ENCODE measurements at places on chromosomes 5 and 9.
A peak's percentile ranks its signal among the peaks of the same experiment; 100 is the strongest.

DNA sequence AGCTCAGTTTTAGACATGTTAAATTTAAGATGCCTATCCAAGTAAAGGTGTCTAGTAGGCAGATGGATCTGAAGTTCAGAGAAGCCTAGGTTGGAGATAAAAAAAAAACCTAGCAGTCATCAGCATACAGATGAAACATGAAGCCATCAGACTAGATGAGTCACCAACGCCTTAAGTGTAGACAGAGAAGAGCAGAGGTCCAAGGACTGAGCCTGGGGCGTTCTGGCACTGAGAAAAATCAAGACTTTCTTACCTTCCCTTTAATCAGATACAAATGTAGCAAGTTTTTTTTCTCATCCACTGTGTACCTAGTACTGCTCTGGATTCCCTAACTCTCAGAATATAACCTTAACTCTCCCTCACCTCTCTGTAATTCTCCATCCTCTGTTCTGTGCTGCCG, 97.3 kb downstream of the SIL1 start:
- no peak for DNase-seq

GRCh38 chr5:157253547-157253946, 12.4 kb upstream of the CYFIP2 start:
- DNase-seq: peak; percentile 63

DNA sequence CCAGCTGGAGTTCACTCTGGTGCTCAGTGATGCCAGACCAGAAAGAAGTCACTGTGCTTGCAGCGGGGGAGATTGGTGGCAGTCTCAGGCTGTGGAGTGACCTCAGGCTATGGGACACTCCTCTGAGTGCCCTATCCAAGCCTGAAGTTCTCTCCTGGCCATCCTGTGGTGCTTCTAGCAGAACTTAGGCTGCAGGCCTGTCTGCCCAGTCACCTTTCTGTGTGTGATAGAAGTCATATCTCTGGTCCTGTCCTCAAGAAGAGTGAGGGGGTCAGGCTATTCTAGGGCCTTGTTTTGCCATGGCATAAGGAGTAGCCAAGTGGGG, 9.3 kb downstream of the PDLIM4 start:
- DNase-seq: no peak

GRCh38 chr9:104984121-104984520, 56.2 kb upstream of the ABCA1 start:
- peak; percentile 71 for DNase-seq

DNA sequence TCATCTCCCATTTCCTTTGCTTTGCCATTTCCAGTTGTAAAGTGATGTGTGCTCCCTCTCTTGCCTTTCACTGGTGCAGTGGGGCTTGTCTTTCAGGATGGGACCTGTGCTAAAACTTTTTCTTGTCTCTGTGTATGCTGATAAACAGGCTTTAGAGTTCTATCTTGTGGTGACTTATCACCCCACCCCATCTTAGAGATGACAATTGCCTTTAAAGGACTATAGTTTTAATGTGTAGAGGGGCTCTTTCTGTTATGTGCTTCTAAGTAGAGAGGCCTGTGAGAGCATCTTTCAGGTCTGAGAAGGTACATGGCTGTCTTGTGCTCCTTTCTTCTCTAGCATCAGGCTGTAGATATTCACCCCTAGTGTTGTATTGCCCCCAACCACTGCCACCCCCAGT, 21.9 kb downstream of the MAN2A1 start:
- peak; percentile 62 for DNase-seq
